Mesothelial cell of epicardium (in vitro differentiated cells): ENCODE measurements at places on chromosomes 13 and 19. TPM values are rescaled to one million over a fixed set of nuclear protein-coding genes. Genes with fewer than 3 reads are reported as not detected.

CEACAM7 gene
- total RNA-seq: not detected in 3 replicates

MAMSTR gene
- total RNA-seq: 5.8 to 6.5 TPM (median 6.0 TPM) in 3 replicates

CRX gene
- total RNA-seq: not detected in 3 replicates

SLC25A23 gene
- total RNA-seq: 60.8 to 67.5 TPM (median 65.5 TPM) in 3 replicates

PSG3 gene
- not detected in 3 replicates for total RNA-seq

NR1H2 gene
- total RNA-seq: 35.4 to 39.1 TPM (median 37.3 TPM) in 3 replicates
